Neuronal stem cell (in vitro differentiated cells): ENCODE measurements at places on chromosomes 6 and 20.
A peak's percentile ranks its signal among the peaks of the same experiment; 100 is the strongest.

DNA sequence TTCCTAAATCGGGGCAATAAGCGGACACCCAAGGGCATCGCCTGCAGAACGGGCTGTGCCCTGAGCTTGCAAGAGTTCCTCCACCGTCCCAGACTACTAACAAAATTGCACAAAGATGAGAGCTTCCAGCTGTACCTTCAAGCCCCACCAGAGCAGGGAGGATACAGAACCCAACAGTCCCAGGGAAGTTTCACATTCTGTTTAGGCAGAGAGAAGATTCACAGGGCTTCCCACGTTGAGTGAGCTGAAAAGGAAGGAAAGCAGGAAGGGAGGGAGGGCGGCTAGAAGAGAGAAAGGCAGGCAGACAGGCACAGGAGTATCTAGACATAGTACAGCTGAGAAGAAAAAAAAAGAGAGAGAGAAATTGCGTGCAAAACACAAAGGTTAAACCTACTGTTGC, 112.6 kb upstream of the AFDN start:
- DNase-seq = no peak
- no peak overlapping the region for H3K4me3 ChIP-seq
- H3K27me3 ChIP-seq = no peaks in the 10 kb centered on the region
- no peak overlapping the region for H3K27ac ChIP-seq

DNA sequence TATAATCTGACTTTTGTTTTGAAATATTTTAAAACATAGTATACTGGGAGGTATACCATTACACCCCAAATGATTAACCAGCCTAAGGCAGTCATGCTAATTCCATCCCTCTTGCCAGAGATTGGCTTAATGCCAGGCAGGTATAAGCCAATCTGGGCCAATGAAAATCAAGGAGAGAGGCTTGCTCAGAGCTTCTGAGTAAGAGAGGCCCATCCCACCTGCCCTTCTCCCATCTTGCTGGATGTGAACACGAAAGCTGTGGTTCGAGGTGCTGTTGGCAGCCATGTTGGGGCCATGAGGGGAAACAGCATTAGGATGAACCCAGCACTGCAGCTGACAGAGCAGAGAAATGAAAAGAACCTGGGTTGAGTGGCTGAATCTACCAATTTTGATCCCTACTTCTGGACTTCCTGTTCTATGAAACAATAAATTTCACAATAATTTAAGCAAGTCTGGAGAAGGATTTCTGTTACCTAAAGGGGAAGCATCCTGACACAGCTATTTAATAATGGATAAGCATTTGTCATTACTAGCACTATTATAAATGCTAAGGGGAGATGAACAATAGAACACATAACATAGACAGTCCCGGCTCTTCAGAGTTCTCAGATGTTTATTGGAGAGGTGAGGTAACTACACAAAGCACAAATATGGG, 152.3 kb downstream of the CDC5L start:
- DNase-seq = no peak
- H3K4me1 ChIP-seq = peaks cover 6% of the 10 kb centered on the region

GRCh38 chr6:14276667-14277404, 159.3 kb downstream of the CD83 start:
- no peaks in the 10 kb centered on the region for H3K36me3 ChIP-seq
- H3K27ac ChIP-seq = no peak overlapping the region
- DNase-seq = no peak
- no peak overlapping the region for H3K4me3 ChIP-seq
- peaks cover 7% of the 10 kb centered on the region for H3K4me1 ChIP-seq

DNA sequence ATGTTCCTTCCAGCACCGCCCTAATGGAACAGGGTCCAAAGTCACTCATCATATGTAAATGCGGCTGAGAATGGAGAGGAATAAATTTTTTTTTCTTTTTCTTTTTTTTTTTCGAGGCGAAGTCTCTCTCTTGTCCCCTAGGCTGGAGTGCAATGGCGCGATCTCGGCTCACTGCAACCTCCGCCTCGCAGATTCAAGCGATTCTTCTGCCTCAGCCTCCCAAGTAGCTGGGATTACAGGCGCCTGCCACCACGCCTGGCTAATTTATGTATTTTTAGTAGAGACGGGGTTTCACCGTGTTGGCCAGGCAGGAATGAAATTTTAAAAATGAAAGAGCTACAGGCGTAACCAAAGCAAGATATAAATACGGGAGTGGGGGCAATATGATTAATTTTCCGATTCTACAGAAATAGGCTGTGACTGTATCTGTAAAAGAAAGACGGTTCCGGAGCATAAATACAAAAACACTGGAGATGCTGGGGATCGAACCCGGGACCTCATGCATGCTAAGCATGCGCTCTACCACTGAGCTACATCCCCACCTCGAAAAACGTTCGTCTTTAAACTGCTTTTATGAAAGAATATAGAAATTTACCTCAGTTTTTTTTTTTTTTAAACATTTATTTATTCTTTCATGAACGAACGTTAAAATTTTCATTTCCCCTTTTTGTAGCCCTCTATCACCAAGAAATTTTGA, 132.2 kb downstream of the GPX5 start:
- DNase-seq = peak; percentile 72
- no peak overlapping the region for H3K27ac ChIP-seq
- no peaks in the 10 kb centered on the region for H3K36me3 ChIP-seq
- H3K4me3 ChIP-seq = peak overlapping the region; percentile 77
